Activated CD4-positive, alpha-beta T cell treated with anti-CD3 and anti-CD28 coated beads, Interleukin-2, amount 10 ng/mL, durations not matched to agents 7 days and 5 days (primary cell): ENCODE measurements at places on chromosomes 2 and 18.

- DNase-seq = no peak
Observed at GRCh38 chr18:78818961-78819360, 160.7 kb upstream of the SALL3 start.

DNA sequence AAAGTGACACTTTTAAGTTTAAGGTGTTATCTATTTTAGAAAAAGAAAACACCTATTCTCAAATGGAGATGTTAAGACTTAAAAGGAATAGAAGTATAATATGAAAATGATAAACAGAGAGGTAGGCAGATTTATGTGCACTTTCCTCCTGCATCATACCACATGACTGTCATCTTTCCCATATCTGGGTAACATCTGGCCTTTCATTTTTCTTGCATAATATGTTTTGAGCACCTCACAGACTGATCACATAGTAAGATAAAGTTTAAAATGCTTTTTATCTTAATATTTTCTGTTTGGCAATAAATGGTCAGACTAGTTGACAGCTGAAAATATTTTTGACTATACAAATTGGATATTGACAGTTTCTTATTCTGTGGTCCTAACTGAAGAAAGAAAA, 1852.1 kb upstream of the PIK3C3 start:
- no peak for DNase-seq

DNA sequence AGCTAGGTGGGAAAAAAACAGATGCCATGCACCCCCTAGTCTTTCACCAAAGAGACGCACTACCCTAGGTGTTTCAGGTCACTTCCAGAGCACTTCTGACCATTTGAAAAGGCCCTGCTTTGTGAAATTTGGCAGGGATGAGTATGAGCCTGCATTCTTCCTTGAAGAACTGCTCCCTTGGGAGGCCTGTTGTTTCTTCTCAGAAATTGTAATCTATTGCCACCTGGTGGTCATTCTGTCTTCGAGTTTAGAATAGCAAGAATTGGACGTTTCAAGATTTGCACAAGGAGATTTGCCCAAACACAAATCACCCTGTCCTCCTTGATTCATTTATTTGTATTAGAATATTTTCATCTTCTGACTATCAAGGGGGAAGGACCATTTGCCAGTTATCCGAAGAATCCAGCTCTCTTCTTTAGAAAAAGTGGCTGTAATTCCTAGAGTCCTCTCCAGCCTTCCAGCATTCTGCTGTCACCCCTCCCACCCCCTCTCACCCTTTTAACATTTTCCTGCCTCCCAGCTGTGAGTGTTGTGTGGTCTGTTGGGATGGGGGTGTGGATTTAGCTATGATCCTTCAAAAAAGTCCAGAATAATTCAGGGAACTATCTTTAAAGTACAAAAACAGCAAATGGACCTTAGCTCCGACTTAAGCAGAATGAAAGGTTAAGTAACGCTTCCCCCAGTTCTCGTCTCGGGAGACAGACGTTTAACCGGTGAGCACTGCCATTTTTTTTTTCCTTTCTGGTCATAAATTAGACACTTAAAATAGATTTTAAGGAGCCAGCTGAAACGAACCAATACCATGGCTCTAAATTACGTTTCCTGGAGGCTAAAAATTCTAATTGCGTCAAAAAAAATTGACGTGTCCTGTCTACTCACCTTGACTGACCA, 3.7 kb upstream of the GAD1 start:
- DNase-seq = peak; percentile 54

- no peak for DNase-seq
Observed at GRCh38 chr2:7010391-7011054, 93.3 kb downstream of the RNF144A start.

GRCh38 chr18:55777666-55778304, 189.8 kb upstream of the TCF4 start:
- DNase-seq = no peak
